ENCODE measurements at places on chromosomes 7 and 10. TPM values are rescaled to one million over a fixed set of nuclear protein-coding genes. Genes with fewer than 3 reads are reported as not detected.
A peak's percentile ranks its signal among the peaks of the same experiment; 100 is the strongest.

Gene TMEM229A
- total RNA-seq = not detected

GRCh38 chr7:88302486-88302885, 4.2 kb downstream of the STEAP4 start:
- H3K4me1 ChIP-seq = peaks cover 6% of the 10 kb centered on the region
- DNase-seq = no peak
- no peak overlapping the region for H3K27ac ChIP-seq
- H3K4me3 ChIP-seq = no peak overlapping the region
- no peaks in the 10 kb centered on the region for H3K36me3 ChIP-seq

DNA sequence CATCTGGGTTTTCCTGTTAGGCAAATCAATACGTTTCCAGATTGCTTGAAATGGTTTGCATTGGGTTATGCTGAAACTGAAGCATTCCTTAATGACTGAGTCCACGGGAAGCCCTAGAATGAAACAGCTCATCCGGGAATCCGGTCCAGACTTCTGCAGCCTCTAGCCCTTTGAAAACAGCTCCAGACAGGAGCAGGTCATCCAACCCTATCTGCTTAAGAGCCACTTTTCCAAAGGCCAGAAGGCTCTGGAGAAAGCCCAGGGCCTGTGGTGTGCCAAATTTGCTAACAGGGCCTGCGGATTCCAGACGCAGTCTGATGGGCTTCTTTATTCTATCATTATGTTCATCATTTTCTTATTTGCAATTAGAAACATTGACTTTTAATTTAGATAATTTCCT, 265.4 kb downstream of the SKIDA1 start:
- H3K27ac ChIP-seq = no peak overlapping the region
- DNase-seq = no peak
- H3K4me3 ChIP-seq = no peak overlapping the region
- peaks cover 6% of the 10 kb centered on the region for H3K27me3 ChIP-seq
- no peaks in the 10 kb centered on the region for H3K4me1 ChIP-seq
- no peaks in the 10 kb centered on the region for H3K36me3 ChIP-seq

GRCh38 chr7:158137516-158138328, 449.9 kb downstream of the PTPRN2 start:
- H3K27me3 ChIP-seq = peaks cover 3% of the 10 kb centered on the region
- no peak overlapping the region for H3K4me3 ChIP-seq
- H3K4me1 ChIP-seq = no peaks in the 10 kb centered on the region
- no peaks in the 10 kb centered on the region for H3K36me3 ChIP-seq
- H3K27ac ChIP-seq = no peak overlapping the region
- no peak for DNase-seq

Gene EPO
- not detected for total RNA-seq

GRCh38 chr10:69486922-69487730, 35.9 kb downstream of the TSPAN15 start:
- no peaks in the 10 kb centered on the region for H3K4me1 ChIP-seq
- peaks cover 14% of the 10 kb centered on the region for H3K36me3 ChIP-seq
- no peak for DNase-seq

Gene TCAF2
- total RNA-seq = 16.8 TPM

GRCh38 chr7:1296356-1296981, 63.8 kb downstream of the UNCX start:
- peaks cover 8% of the 10 kb centered on the region for H3K27me3 ChIP-seq
- DNase-seq = no peak
- no peak overlapping the region for H3K27ac ChIP-seq
- no peaks in the 10 kb centered on the region for H3K36me3 ChIP-seq

GRCh38 chr7:157355784-157356511, 19.1 kb downstream of the DNAJB6 start:
- peak overlapping the region; percentile 73 for H3K27ac ChIP-seq
- no peak for DNase-seq
- H3K4me3 ChIP-seq = peak overlapping the region; percentile 67
- peaks cover 76% of the 10 kb centered on the region for H3K4me1 ChIP-seq

GRCh38 chr7:39465055-39465929, 100.9 kb upstream of the YAE1 start:
- DNase-seq = peak; percentile 22
- H3K27ac ChIP-seq = no peak overlapping the region
- peaks cover 15% of the 10 kb centered on the region for H3K27me3 ChIP-seq
- H3K4me1 ChIP-seq = peaks cover 4% of the 10 kb centered on the region
- H3K4me3 ChIP-seq = no peak overlapping the region

DNA sequence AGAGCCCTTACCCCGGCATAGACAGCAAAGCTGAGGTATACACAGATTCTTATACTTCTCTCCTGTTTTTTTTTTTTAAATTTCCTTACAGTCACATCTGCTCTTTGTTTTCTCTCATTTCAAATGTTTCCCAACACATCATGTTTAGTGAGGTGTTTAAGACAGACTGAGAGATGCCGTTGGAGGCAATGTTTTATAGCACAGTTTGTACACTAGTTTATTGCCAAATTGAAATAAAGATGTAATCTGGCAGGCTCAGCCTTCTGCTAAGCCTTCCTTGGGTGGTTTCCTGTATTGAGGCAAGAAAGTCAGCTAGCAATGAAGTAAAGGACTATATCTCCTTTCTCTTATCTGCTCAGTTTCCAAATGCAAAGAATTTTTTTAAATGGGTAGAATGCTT, 393.4 kb downstream of the SORCS1 start:
- no peak overlapping the region for H3K4me3 ChIP-seq
- no peaks in the 10 kb centered on the region for H3K36me3 ChIP-seq
- no peaks in the 10 kb centered on the region for H3K27me3 ChIP-seq
- no peaks in the 10 kb centered on the region for H3K4me1 ChIP-seq
- DNase-seq = no peak
- no peak overlapping the region for H3K27ac ChIP-seq

Gene CNTNAP2
- 1.5 TPM for total RNA-seq

DNA sequence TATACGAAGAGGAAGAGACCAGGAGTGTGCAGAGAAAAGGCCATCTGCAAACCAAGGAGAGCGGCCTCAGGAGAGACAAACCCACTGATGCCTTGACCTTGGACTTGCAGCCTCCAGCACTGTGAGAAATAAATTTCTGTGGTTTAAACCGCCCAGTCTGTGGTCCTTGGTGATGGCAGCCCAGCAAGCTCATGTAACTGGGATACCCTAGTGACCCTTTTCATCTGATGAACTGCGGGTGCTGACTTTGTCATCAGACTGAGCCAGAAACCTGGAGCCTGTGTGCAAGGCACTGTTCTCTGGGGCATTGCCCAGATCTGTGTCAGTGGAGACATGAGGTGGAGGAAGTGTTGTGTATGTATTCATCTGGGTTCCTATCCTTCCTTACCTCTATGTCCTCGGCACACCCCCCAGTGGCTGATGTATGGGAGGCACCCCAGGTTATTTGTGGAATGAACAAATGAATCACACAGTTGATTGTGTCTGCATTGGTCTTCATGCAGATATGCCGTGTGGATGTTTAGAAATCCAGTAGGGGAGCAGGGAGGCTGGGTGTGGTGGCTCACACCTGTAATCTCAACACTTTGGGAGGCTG, 64.5 kb upstream of the BTBD16 start:
- H3K27me3 ChIP-seq = peaks cover 8% of the 10 kb centered on the region
- no peak overlapping the region for H3K27ac ChIP-seq
- no peak overlapping the region for H3K4me3 ChIP-seq
- H3K4me1 ChIP-seq = peaks cover 3% of the 10 kb centered on the region
- H3K36me3 ChIP-seq = no peaks in the 10 kb centered on the region

Measured in naive thymus-derived CD8-positive, alpha-beta T cell (primary cell).